ENCODE measurements at places on chromosomes 3 and 15. TPM values are rescaled to one million over a fixed set of nuclear protein-coding genes. Genes with fewer than 3 reads are reported as not detected.
A peak's percentile ranks its signal among the peaks of the same experiment; 100 is the strongest.

The KBTBD13 gene
- not detected for total RNA-seq

The CYP1A2 gene
- total RNA-seq, result not detected

The SNURF gene
- 100 TPM for total RNA-seq

DNA sequence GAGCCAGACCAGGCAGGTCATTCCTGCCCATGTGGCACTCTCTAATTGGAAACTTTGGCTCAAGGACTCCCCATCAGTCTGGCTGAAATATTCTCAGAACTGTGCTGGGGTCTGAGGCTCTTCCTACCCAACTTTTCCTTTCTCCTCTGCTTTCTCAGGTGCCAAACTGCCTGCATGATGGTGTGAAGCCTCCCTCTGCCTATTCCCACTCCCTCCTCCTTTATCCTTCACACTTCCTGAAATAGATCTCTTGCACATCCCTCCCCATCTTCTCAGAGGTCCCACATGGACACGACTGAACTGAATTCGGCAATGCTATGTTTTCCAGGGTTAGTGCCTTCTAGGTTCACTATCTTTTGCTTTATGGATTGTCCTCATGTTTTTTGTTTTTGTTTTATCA, 12.5 kb downstream of the LIPH start:
- no peak for DNase-seq

DNA sequence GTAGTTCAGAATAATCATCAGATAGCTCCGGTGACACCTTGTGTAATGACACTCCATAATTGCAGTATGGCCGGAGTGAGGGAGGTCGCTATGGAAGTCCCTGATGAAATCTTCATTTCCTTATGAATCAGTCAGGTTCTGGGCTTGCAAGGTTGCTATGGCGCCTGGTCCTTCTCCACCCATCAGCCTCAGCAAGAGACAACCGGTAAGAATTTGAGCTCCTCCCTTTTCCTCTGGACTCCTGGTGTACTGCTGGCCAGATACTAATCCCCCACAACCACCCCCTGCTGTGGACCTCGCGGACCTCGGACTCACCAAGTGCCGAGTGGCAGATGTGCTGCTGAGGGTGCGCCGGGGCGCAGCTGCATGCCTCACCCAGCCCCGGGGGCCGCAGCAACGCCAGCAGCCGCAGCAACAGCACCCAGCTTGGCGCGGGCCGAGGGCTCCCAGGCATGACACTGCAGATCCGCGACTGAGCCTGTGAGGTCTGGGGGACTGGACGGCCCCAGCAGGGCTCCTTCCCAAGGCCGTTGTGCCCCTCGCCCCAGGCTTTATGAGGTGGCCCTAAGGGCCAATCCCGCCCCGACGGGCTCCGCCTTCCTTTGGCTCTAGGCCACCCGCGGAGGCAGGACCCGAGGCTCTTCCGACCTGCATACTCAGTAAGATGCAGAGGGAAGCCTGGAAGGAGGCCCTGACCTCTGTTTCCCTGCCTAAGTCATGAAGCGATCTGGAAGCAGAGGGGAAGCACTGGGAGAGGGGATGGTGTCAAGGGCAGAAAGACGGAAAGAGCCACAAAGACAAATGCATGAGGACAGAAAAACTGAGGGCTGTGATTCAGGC, at the start of gene TIMP4:
Gene TIMP4, minus strand, starts transcription at position 526 of the 840 bp plus-strand sequence. Its CDS starts 72 bp downstream, at position 454.
- peak; percentile 16 for DNase-seq

DNA sequence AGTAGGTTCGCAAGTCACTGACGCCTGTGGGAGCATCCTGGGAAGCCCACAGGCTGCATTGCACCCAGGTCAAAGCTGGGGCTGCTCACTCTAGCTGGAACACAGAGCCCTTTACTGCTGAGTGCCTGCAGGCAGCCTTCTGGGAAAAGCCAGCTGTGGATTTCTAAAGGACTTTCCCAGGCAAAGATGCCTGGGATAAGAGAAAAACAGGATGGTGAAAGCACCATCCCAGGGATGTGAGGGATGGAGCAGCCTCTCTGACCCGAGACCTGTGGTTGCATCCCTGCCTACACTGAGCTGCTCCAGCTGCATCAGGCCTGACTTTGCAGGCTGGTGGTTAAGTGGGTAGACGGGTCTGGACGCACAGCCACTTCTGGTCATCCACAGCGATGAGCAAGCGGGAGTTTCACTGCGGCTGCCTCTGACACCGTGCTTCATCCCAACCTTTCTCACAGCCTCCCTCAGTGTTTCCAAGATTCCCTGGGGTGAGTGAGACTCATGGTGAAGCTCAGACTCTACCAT, 52.5 kb upstream of the AMOTL2 start:
- DNase-seq, result no peak

- peak; percentile 53 for DNase-seq
These were observed 32.4 kb downstream of the MEGF11 start for GRCh38 chr15:66221126-66221525.

GRCh38 chr3:13703071-13703470, 154.1 kb downstream of the FBLN2 start:
- no peak for DNase-seq

DNA sequence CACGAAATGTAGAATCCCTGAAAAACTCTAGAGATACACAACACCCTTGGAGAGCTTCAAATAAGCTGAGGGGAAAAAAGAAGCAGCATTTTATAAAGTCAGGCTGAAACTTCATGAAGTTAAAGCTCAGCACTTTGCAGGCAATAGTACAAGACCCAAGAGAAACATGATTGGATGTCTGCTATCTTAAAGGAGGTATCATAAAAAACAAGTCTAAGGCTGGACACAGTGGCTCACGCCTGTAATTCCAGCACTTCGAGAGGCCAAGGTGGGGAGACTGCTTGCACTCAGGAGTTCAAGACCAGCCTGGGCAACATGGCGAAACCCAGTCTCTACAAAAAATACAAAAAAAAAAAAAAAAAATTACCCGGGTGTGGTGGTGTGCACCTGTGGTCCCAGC, 42.9 kb downstream of the NPTN start:
- DNase-seq, result no peak

DNA sequence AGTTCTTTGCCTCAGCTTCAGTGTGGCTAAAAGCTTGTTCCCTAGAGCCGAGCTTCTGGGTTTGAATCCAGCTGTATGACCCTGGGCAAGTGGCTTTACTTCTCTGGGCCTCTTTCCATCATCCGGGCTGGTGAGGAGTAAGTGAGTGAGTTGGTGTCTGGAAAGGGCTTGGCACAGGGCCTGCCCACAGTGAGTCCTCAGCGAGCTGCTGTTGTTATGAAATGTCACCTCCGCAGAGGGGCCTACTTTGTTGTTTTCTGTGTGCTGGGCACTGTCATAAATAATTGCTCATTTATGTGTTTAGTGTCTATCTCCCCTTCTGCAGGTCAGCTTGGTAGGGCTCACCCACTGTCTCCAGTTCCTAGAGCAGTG, 31.7 kb downstream of the SLC6A6 start:
- no peak for DNase-seq

DNA sequence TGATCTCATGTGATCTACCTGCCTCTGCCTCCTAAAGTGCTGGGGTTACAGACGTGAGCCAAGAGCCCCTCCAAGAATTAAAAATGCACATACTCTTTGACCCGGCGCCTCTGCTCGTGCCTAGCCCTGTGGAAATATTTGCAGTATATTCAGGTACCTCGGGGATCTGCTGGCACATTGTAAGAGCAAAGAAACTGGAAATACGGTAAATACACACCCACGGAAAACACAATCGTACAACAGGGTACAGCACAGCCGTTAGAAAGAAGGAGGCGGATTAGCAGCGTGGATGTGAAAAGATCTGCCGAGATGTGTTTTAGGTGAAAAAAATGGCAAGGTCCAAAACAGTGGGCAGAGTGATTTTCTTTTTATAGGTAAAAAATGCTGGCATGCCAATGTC, 6.1 kb upstream of the HDAC11 start:
- DNase-seq, result no peak

DNA sequence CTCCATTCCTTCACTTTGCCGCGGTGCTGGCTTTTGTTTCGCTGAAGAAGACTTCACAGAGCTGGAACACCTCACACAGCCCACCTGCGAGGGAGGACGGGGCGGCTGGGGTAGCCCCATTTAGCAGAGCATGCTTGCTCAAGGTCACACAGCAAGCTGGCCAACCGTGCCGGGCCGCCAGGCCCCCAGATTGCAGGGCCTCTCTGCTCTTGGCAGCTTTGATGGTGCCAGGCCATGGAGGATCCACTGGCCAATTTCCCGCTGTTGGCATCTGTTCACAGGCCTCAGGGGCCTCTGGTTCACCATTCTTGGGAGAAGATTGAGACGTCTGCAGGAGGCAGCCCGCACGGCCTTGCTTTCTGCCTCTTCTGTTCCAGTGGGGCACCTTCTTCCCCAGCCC, 77.9 kb upstream of the LINGO1 start:
- DNase-seq, result peak; percentile 90

DNA sequence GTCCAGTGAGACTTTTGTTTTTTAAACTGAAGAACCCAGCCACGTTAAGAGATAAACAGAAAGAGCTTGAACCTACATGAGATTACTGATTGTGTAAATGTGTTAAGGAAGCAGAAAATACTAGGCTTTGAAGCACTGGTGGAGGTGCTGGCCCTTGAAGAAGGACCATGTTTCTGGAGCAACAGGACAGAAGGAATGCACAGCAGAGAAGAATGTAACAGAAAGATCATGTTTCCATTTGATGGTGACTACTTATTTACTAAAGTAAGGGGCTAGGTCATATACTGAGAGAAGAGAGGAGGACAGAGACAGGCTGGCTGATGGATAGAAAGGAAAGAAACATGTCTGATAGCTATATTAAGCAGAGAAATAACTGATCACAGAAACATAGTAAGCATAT, 88.8 kb downstream of the CLASP2 start:
- no peak for DNase-seq

- no peak for DNase-seq
These were observed 36.8 kb upstream of the NEO1 start for GRCh38 chr15:73015493-73015892.

- DNase-seq, result no peak
These were observed 9.1 kb downstream of the SLC25A26 start for GRCh38 chr3:66229931-66230330.

GRCh38 chr3:73379465-73379864, 245.3 kb downstream of the PDZRN3 start:
- DNase-seq, result no peak
